GM12878 (cell line): ENCODE measurements at places on chromosomes 11 and 22. TPM values are rescaled to one million over a fixed set of nuclear protein-coding genes. Genes with fewer than 3 reads are reported as not detected.

- H3K4me1 ChIP-seq, result no peaks in the 10 kb centered on the region
- H3K27ac ChIP-seq, result no peak overlapping the region
- H3K4me3 ChIP-seq, result no peak overlapping the region
- H3K27me3 ChIP-seq, result no peaks in the 10 kb centered on the region
- no peaks in the 10 kb centered on the region for H3K36me3 ChIP-seq
Observed at GRCh38 chr22:23419931-23420330, 160.2 kb downstream of the IGLL1 start.

- H3K36me3 ChIP-seq, result no peaks in the 10 kb centered on the region
- H3K4me1 ChIP-seq, result no peaks in the 10 kb centered on the region
- no peaks in the 10 kb centered on the region for H3K27me3 ChIP-seq
- H3K27ac ChIP-seq, result no peak overlapping the region
- no peak for DNase-seq
- H3K4me3 ChIP-seq, result no peak overlapping the region
Observed at GRCh38 chr11:63443714-63444113, 47.3 kb downstream of the PLAAT5 start.

GRCh38 chr11:75334976-75335375 is 16.5 kb downstream of the ARRB1 start:
- no peak overlapping the region for H3K4me3 ChIP-seq
- H3K4me1 ChIP-seq, result peaks cover 16% of the 10 kb centered on the region
- H3K36me3 ChIP-seq, result no peaks in the 10 kb centered on the region

The PLEKHB1 gene
- 1.0 and 2.6 TPM in 2 replicates for total RNA-seq

The IFTAP gene
- 0.77 TPM in 1 of 2 replicates, not detected in the other for total RNA-seq
